ENCODE measurements at places on chromosomes 13 and 19. TPM values are rescaled to one million over a fixed set of nuclear protein-coding genes. Genes with fewer than 3 reads are reported as not detected.

MTRF1 gene
- total RNA-seq, result 14.6 TPM

ZSCAN4 gene
- total RNA-seq, result not detected

GARIN5A gene
- total RNA-seq, result not detected

TNFAIP8L1 gene
- total RNA-seq, result 2.8 TPM

MBD3L2 gene
- total RNA-seq, result not detected

ZNF763 gene
- total RNA-seq, result 1.2 TPM

TGFBR3L gene
- 1.7 TPM for total RNA-seq

PRODH2 gene
- total RNA-seq, result not detected

ALOX5AP gene
- under 0.01 TPM for total RNA-seq

ZNF880 gene
- total RNA-seq, result 31.0 TPM

UQCR11 gene
- 76.7 TPM for total RNA-seq

All from regular cardiac myocyte (primary cell).